ENCODE measurements at places on chromosomes 3 and 15.

GRCh38 chr15:76823890-76824289, 81.2 kb downstream of the SCAPER start:
- DNase-seq: peak; percentile 58

GRCh38 chr3:150411106-150411460, 3.0 kb downstream of the TSC22D2 start:
- no peak for DNase-seq

DNA sequence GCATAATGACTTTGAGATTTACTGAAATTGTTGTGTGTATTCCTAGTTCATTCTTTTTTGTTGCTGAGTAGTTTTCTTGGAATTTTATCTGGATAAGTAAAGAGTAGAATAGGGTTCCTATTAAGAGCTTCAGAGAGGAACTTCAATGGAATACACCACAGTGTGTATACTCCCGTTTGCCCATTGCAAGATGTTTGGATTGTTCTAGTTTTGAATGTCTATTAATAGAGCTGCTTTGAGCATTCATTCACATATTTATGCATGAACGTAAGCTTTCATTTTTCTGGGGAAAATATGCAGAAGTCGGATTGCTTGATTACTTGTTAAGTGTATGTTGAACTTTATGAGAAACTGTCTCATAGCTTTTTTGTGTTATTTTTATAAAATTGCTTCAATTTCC, 580.5 kb downstream of the OTOL1 start:
- DNase-seq: no peak

- no peak for DNase-seq
Measured at GRCh38 chr3:168272343-168272985, 176.7 kb upstream of the GOLIM4 start.

GRCh38 chr15:82058026-82058425, 12.2 kb upstream of the MEX3B start:
- DNase-seq: no peak

- no peak for DNase-seq
Measured at GRCh38 chr3:50172626-50173220, 17.6 kb downstream of the SEMA3F start.

- DNase-seq: no peak
Measured at GRCh38 chr3:110430146-110430545, 641.5 kb upstream of the NECTIN3 start.

DNA sequence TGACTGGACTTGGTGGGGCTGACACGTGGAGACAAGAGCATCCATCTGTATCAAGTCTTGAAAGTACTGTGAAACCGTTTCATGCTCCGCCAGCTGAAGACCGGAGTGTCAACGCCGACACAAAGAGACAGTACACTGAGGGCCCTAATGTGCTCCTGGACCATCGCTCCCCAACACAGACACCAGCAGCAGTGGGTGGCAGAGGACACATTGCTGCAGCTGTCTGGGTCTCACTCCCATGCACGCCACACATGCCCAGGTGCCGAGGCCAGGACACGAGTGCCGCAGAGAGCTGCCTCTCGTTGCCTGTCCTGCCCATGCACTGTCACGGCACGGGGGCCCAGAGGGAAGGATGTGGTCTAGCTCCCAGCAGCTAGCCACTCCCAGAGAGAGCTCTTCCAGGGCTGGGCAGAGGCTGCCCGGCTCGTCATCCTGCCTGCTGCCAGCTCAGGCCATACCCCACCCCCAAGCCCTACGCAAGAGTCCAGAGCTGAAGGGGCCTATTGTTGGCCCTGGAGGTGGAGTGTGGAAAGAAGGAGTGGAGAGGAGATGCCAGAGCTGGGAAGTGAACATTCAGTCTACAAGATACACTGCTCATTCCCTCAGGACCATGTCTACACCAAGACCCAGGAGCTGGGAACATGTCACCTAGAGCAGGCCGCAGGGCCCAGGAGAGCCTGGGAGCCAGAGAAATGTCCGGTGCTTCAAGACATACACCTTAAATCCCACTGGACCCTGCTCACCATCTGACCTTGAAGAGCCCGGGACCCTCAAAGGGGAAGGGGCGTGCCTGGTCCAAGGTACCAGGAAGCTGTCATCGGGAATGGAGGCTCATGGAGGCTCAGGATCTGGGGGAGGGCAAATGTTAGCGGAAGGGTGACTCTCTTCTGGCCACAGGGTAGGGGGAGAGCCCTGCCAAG, 7.7 kb downstream of the TNK2 start:
- no peak for DNase-seq

DNA sequence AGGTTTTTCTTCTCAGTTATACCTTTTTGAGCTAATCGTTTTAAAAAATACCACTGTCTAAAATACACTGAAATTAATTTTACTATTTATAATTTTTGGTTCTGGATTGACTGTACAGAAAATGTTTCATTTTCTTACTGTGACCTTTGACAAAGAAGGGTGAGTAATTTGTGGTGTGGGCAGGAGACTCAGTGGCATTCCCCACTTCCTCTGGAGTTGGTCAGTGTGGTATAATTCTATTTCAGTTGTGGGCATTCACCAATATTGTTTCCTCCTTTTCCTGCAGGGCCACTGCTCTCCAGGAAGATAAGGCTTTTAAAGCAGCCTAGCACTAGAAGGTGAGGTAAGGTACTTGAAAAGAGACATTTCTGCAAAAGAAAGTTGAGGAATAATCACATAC, 6.5 kb downstream of the DAG1 start:
- DNase-seq: no peak

DNA sequence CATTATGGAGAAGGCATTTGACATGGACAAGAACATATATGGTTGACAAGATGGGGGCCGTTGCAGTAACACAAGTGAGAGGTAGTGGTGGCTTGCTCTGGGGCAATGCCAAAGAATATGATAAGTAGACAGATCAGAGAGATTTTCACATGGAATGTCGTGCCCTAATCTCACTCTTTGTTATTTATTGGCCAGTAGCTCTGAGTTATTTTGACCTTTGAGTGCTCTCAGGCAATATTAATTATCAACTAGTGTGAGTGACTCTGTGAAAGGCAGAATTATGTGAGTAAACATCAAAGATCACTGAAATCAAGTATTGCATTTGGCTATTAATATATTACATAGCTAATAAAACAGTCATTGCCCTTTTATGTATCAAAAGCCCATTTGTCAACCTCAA, 164.9 kb upstream of the ADAMTS9 start:
- no peak for DNase-seq

DNA sequence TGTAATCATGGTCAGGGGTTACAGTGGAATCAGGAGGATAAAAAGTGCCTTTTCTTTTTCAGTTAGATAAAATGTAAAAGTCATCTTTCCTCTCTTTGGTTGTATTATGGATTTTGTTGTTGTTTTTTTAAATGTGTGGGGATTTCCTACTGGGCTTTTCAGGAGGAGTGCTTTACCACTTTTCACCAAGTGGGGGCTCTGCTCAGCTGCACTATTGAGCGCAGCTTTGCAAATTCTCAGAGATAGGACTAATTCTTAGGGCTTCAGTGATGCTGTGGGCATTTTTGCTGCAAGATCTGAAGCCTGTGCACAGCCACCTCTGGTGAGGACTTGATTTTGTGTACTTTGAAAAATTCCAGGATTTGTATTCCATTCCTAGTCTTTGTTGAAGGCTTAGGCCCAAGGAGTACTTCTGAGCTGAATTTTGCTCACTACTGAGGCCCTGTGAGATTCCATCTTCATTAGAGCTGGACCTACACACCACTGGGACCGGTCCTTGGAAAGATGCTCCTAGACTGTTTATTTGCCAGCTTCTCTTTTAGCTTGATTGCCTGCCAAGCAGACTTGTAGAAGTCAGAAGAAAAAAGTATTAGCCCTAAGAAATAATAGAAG, 7.5 kb downstream of the GNB5 start:
- DNase-seq: no peak

DNA sequence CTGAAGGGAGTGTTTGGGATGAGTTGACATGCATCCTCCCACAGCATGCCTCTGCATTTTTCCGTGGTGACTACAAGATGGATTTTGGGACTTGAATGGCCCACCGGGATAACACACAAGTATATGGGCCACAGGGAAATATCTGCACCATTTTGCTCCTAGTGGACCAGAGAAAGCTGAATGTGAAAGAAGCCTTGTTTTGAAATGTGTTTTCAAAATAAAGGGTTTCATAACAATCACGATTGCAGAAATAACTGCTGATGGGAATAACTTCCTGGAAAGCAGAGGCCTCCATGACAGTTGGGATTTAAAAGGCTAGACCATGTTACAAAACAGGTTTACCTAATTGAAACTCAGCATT, 77.5 kb upstream of the PRR23C start:
- no peak for DNase-seq

DNA sequence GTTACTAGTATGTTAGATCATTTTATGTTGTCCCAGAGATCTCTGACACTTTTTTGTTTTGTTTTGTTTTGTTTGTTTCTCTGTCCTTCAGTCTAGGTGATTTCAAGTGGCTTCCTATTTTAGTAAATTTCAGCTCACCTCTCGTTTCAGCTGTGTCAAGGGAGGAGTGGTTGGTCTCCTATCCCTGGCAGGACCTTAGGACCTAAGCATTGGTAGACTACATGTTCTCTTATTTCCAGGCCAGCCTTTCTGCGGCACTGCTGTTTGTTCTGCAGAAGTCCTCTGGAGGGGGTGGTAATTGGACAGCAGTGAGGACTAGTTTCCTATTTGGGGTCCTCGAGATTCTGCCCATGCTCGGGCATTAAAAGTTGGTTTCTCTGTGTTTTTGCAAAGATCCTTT, 31.8 kb downstream of the MGA start:
- DNase-seq: no peak

DNA sequence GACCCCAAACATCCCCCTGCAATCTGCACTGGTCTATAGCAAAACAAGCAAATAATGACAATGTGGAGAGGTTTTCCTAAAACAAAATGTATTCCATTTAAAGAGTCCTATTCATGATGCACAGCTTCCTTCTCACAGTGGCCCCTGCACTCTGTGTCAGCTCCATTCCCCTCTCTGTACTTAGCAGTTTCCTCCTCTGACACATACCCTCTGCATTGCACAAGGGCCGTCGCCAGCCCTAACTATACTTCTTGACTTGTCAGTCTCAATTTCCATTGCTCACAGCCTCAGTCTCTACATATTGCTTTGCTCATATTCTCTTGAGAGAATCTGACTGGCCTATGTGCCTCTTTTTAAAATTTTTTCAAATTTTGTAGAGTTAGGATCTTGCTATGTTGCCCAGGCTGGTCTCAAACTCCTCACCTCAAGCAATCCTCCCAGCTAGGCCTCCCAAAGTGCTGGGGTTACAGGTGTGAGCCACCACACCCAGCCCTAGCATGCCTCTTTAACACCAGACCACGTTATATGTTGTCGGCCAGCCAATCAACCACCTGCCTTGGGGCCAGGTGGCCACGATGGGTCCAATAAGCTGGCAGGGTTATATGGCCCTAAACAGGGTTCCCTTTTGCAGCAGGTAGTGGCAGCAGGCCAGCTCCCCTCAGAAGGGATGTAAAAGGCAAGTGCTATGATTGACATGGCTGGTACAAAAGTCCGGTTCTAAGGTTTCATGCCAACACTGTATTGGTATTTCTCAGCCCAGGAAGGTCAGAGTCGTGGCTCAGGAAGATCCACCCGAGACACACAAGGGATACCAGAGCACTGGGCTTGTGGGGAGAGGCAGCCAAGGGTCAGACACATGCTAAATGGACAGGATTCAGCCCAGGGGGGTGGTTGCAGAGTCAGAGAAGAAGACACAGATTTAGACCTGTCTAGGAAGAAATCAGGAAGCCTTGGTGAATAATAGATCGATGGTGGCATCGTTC, 59.0 kb upstream of the SMAD3 start:
- no peak for DNase-seq

DNA sequence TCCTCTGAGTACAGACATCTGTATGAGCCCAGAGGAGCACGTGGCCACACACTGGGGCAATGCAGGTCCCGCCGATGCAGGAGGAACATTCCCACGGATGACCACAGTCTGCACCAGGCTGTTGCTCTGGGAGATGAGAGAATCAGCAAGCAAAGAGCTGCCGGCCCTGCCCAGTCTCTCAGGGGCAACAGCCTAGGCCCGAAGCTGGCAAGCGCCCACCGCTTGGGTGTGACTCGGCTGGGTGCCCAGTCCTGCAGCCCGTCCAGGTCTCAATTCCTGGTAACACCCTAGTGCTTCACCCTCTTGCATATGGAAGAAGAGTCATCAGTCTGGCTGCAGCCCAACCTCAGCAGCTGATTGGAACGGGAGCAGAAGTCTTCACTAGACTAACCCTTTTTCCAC, 153.7 kb upstream of the HES1 start:
- DNase-seq: no peak

GRCh38 chr15:66830358-66830757, 128.3 kb downstream of the SMAD6 start:
- no peak for DNase-seq

GRCh38 chr3:29079358-29079757, 201.5 kb upstream of the RBMS3 start:
- no peak for DNase-seq

GRCh38 chr3:148036331-148036876, 627.2 kb downstream of the ZIC1 start:
- no peak for DNase-seq

DNA sequence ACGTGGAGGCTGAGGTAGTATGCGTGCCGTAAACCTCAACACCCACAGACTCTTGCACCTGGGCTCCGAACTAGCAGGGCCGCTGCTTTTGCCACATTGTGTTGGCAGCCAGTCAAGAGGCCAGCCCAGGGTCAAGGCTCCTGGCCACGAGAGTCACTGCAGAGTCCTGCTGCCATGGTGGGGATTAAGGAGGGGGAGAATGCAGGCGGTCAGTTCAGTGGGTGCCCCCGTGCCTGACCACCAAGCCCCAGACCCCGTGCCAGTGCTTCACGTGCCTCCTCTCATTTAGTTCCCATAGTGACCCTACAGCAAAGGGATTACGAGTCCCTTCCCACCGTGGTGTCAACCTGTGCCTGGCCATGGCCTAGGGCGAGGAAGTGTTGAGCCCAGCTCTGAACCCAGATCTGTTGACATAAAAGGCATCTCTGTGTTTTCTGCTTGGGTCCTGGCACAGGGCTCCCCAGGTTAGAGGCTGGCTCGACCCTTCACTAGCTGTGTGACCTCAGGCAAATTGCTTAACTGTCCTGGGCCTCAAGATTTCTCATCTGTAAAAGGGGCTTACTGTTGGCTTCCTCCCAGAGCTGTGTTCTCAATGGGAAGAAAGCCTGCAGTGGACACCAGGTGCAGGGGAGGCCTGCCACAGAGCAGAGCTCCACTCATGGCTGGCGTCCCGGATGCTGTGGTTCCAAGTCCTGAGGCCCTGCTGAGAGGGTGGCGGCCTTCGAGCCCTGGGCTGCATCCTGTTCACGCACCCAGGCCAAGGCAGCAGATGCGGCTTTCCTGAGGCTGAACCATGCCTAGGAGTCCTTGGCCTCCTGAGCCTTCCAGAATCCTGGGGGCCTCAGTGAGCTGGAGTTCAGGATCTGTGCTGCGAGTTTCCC, 32.8 kb downstream of the FBLN2 start:
- DNase-seq: no peak

DNA sequence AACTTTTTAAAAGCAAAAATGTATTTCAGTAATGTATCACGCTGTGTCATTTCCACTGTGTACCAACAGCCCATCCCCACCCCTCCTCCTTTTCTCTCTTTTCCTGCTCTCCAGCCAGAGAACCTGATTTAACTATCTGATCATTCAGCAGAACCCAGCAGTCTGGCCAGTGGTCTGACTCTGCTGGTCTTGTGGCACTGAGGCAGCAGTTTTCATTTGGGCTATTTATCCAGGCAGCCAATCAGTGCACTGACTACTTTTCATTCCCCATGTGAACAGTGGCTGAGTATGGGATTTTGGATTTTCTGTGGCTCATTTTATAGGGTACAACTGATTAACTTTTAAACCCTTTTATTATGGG, 56.3 kb downstream of the GPR171 start:
- DNase-seq: no peak
